Transverse colon (tissue), 4 donors: ENCODE measurements at places on chromosomes 2 and 18.
A peak's percentile ranks its signal among the peaks of the same experiment; 100 is the strongest.

DNA sequence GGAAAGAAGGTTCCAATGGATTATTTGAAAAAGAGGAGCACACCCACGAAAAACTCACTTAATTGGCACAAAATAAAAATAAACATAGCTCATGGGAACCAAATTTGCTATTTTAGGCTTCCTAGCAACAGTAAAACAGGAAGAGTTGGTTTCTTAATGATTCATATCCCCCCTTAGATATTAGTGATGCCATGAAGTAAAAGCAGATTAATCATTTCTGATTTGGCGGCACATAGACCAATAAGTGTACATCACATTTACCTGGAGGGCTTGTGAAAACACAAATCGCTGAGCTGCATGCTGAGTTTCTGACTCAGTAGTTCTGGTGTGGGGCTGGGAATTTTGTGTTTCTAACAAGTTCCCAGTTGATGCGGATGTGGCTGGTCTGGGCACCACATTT lies 260.4 kb downstream of the SLC4A3 start:
- DNase-seq, result no peak

- DNase-seq, result no peak
Observed at GRCh38 chr2:26901326-26902183, 53.6 kb downstream of the DPYSL5 start.

DNA sequence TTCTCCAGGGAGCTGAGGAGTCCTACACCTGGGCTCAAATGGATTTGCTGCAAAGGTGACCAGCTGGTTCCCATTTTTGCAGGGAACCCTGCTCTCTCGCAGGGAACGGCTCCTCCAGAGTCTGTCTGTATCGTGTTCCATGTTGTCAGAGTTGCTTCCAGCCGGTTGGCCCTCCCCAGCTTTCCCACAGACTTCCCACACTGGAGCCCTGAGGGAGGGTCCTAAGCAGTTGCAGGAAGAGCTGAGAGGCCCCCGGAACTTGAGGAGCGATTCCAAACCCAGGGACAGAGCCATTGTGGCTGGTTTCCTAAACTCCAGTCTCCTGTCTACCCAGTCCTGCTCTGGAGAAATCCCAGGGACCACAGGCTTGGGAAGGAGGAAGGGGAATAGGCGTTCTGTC lies 121.7 kb upstream of the PPP1CB start:
- DNase-seq, result no peak

DNA sequence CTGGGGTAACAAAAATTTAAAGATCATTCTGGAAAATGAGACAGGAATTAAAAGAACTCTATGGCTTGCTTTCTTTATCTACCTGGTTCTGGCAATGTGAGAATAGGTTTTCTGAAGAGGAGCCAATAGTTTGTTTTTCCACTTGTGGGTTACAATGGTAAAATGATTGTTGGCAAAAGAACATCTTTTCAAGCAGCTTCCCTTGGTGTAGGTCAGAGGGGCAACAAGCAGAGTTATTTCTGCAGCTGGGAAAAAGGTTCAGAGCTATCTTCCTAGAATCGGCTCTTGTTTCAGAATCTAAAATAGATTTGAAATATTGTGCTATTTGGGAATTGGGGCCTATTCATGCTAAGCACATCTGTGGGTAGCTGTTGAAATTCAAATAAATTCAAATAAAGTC lies 11.5 kb upstream of the TSPYL6 start:
- DNase-seq, result no peak

DNA sequence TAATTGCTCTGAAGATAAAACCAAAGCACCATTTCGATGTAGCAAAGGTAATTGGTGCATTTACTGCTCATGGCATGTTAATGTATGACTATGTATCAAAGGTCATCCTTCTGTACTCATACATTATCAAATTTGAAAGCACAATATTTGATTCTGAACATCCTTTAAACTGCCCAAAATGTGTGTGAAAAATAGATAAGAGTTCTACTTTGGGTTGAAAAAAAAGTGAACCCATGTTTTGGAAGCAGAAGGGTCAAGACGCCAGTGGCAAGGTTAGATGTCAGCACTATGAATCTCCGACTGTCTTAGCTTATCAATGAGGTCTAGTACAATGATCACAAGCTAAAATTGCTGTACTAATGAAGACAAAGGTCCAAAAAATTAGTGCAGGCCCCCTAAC lies 83.1 kb downstream of the LNPK start:
- no peak for DNase-seq

DNA sequence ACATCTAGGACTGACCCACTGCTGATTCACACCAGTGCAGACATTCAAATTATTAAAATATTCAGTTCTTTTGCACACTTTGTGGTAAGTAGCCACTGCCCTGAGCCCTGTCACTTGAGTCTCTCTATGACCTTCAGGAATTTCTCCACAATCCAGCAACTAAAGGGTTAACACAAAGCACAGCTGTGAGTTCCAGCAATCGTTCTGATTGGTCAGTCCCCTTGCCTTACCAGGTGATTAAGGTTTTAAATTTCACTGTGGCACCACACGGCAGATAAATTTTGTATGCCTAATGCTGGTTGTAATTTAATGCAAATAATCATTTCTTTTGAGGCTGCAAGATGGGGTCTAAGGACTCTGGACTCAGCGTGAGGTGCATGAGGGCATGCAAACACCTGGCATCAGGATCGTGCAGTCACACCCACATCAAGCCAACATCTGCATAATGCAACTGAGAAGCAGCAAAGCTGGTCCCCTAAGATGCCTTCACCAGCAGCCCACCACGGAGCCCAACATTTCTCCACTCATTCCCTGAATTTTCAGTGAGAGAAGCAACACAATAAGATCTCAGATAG lies 36.6 kb downstream of the SLC14A1 start:
- no peak for DNase-seq

GRCh38 chr18:22183698-22184170 lies 14.3 kb downstream of the GATA6 start:
- no peak for DNase-seq

DNA sequence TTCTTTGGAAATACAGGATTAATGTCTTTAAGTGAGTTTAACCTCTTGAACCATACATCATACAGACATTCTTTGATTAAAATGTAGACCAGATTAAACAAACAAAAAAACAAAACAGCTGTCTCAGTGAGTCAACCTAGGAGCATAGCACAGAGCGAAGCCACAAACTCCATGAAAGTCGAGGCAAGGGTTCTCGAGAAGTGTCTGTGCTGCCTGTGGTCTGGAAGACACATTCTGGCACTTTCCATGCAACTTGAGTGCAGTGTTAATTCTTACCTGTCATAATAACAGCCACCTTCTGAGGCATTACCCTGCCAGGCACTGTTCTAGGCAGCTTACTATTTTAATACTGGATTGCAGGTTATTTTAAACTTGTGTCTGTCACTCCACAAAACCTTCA lies 435.5 kb upstream of the MMADHC start:
- no peak for DNase-seq

GRCh38 chr2:133262893-133263292 lies 305.4 kb downstream of the NCKAP5 start:
- DNase-seq, result no peak

DNA sequence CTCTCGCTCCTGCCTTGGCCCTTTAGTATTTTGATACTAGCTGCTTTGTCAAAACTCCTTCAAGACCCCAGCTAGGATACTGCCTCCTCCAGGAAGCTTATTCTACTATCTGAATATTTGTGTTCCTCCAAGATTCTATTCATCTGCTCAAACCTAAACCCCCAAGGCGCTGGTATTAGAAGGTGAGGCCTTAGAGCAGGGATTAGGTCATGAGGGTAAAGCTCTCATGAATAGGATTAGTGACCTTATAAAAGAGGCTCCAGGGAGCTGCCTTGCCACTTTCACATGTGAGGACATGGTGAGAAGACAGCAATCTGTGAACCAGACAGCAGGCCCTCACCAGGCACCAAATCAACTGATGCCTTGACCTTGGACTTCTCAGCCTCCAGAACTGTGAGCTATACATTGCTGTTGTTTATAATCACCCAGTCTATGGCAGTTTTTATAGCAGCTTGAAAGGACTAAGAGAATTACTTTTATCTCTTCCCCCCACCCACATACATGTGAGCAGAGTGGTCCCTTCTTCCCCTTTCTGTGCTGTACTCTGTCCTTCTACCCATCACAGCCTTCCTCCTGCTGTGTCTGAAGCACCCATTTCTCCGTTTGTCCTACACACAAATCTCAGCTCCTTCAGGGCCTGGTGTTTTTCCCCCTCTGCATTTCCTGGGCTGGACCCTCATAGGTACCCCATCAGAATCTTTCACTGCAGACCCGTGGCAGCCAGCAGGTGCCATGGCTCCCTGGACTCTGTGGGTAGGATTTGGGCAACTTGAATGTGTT lies 54.5 kb downstream of the HS1BP3 start:
- peak; percentile 1 for DNase-seq

- DNase-seq, result no peak
Observed at GRCh38 chr2:217746808-217747207, 256.0 kb downstream of the TNS1 start.

- DNase-seq, result no peak
Observed at GRCh38 chr2:81858998-81859397, 1554.4 kb upstream of the LRRTM1 start.

DNA sequence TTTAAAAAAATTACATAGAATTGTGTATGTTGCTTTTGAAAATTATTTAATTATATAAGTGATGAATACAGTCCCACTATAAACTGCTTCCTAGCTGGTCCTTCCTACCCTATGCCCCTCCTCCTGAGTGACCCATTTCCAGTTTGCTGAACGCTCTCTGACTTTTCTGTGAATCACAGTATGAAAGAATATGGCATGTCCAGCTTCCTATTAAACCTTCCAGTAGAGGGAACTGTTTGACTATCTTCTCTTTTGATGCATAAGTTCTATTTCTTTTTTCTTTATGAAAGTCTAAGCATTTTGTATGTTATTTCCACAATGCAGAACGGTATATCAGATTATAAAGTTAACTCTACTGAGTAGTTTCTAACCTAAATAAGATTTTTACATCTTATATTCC lies 41.3 kb downstream of the PSMG2 start:
- DNase-seq, result no peak
